ENCODE measurements at places on chromosomes 3 and 15. TPM values are rescaled to one million over a fixed set of nuclear protein-coding genes. Genes with fewer than 3 reads are reported as not detected.

Gene XIRP1
- not detected for total RNA-seq

Gene TRH
- total RNA-seq = not detected

Gene RPL4
- total RNA-seq = 3,484 TPM

Gene DYNLT2B
- total RNA-seq = 25.3 TPM

Gene ZNF662
- 0.35 TPM for total RNA-seq

Gene STAB1
- not detected for total RNA-seq

Gene LINGO1
- not detected for total RNA-seq

Gene LRRC34
- 0.85 TPM for total RNA-seq

Gene SPPL2A
- 49.1 TPM for total RNA-seq

Gene CGNL1
- 0.56 TPM for total RNA-seq

Gene AAGAB
- 33.6 TPM for total RNA-seq

Gene CHL1
- total RNA-seq = 0.05 TPM

Gene ACP3
- 4.4 TPM for total RNA-seq

Gene NPAP1
- not detected for total RNA-seq

Gene MME
- total RNA-seq = 12.8 TPM

Gene SLC12A1
- not detected for total RNA-seq

Gene EFHB
- total RNA-seq = 0.35 TPM

Gene CGGBP1
- 29.9 TPM for total RNA-seq

Gene PEX5L
- total RNA-seq = 0.07 TPM

Gene RNF168
- total RNA-seq = 13.2 TPM
